ENCODE measurements at places on chromosomes 1 and 21.
A peak's percentile ranks its signal among the peaks of the same experiment; 100 is the strongest.

- DNase-seq = no peak
These were observed 143.7 kb downstream of the PLPP3 start for GRCh38 chr1:56435434-56436262.

GRCh38 chr21:29133796-29134195 is 3.4 kb downstream of the MAP3K7CL start:
- DNase-seq = no peak

GRCh38 chr21:41029571-41029970 is 138.4 kb upstream of the BACE2 start:
- DNase-seq = no peak

- no peak for DNase-seq
These were observed 646.9 kb downstream of the USP25 start for GRCh38 chr21:16376673-16377072.

- no peak for DNase-seq
These were observed 62.1 kb downstream of the KDM1A start for GRCh38 chr1:23081376-23081775.

DNA sequence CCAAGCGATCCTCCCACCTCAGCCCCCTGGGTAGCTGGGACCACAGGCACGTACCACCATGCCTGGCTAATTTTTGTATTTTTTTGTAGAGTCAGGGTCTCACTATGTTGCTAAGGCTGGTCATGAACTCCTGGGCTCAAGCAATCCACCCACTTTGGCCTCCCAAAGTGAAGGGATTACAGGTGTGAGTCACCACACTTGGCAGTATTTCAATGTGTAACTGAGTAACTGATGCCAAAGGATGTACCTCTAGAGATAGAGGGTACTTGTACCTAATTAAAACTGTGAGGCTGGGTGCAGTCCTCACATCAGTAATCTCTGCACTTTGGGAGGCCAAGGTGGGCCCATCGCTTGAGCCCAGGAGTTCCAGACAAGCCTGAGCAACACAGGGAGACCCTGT is 258.7 kb upstream of the DMRTA2 start:
- DNase-seq = no peak

GRCh38 chr1:40708750-40709099 is 17.2 kb downstream of the NFYC start:
- no peak for DNase-seq

DNA sequence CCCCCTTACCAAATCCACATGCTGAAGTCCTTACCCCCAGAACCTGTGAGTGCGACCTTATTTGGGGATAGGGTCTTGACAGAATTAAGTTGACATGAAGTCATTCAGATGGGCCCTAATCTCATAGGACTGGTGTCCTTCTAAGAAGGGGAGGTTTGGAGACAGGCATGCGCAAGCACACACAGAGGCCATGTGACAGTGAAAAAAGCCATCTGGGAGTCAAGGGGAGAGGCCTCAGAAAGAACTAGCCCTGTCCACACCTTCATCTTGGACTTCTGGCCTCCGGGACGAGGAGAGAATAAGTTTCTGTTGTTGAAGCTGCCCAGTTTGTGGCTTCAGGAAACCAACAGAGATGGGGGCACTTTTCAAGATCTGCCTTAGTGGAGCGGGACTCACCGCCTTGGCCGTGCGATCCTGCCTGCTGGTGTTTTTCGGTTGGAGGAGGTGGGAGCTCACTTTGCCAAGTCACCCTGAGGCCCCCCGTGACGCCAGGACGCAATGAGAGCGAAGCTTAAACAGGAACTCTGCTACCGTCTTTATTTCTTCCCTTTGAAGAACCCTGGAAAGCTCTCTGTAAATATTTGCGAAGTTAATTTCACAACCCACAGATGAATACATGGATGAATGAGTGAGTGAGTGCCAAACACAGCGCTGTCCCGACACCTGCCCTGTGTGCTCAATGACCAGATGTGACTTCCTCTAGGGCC is 42.5 kb upstream of the C1orf174 start:
- DNase-seq = no peak

GRCh38 chr1:91732291-91733107 is 153.5 kb downstream of the TGFBR3 start:
- no peak for DNase-seq

GRCh38 chr21:35281956-35282355 is 232.9 kb upstream of the RUNX1 start:
- DNase-seq = no peak

DNA sequence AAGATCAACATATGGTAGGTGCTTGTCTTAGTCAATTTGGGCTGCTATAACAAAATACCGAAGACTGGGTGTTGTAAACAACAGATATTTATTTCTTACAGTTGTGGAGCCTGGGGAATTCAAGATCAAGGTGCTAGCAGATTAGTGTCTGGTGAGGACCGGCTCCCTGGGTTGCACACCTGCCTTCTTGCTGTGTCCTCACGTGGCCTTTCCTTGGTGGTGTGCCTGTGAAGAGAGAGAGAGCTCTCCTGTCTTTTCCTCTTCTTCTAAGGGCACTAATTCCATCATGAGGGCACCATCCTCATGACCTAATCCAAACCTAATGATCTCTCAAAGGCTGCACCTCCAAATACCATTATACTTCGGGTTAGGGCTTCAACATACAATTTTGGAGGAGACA is 45.8 kb upstream of the ATF3 start:
- no peak for DNase-seq

DNA sequence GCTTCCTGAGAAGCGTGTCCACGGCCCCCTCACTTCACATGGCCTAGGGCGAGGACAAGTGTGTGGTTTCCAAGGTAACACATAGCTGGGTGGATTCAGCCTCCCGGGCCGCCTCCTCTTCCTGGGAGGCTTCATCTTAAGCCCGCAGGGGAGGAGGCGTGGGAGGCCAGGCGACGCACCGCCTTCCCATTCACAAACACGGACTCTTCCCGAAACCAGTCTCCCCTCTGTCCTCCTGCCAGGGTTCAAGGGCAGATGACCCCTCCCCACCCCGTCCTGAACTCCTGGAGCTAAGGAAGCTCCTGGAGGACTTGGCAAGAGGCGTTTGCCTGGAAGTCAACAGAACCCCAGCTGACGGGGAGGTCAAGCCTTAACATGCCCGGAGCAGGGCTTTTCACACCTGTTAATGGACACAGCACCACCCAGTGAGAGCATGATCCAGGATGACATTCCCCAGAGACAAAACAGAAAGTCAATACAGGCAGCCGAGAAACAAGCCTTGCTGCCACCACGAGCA is 56.7 kb downstream of the KCNN3 start:
- DNase-seq = no peak

DNA sequence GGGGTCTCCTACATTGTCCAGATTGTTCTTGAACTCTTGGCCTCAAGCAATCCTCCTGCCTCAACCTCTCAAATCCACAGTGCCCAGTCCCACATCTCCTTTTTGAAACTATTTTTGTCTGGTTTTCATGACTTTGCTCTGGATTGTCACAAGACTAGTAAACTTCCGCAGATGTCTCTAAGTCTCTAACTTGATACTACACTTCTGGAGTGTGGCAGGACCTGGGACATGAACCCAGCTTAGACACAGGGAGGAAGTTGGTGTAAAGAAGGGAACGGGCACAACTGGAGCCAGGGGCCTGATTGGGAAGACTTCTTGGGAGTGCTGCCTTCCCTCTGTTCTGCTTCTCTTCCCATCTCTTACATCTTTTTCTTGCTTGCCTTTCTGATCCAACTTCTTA is 16.2 kb upstream of the DISC1 start:
- no peak for DNase-seq

GRCh38 chr1:19648689-19649088 is 4.6 kb downstream of the NBL1 start:
- no peak for DNase-seq

DNA sequence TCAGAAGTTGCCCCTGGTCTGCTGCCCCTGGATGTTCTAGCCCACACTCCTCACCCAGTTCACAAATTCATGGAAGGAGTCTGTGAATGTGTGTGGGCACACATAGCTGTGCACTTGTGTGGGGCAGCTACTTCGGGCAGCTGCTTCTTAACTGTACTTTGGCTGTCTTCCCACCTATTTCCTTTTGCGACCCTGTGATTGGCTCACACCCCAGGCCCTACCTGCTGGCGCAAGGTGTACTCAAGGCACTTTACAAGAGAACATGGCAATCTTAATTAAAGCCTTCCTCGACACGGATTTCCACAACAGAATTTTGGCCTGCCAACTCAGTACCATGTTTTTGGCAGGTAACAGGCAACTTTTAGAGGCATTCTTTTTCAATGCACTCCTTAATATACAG is 86.5 kb upstream of the CTTNBP2NL start:
- DNase-seq = no peak

DNA sequence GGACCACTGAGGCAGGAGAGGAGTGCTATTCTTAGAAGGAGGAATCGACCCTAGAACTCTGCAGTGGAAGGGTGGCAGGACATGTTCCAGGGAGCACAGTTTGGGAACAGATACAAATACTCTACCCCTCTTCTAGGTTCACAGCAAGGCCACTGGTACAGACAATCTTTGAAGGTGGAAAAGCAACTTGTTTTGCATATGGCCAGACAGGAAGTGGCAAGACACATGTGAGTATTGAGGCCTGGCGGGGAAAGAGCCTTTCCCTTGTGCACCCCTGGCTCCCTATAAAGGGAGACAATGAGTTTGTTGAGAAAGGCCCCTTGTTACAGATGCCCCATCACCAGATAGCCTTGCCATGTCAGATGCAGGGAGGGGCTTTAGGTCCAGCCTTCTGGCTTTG is 17.8 kb downstream of the KIF2C start:
- DNase-seq = no peak

GRCh38 chr21:39387461-39388037 is 38.7 kb upstream of the HMGN1 start:
- peak; percentile 84 for DNase-seq

DNA sequence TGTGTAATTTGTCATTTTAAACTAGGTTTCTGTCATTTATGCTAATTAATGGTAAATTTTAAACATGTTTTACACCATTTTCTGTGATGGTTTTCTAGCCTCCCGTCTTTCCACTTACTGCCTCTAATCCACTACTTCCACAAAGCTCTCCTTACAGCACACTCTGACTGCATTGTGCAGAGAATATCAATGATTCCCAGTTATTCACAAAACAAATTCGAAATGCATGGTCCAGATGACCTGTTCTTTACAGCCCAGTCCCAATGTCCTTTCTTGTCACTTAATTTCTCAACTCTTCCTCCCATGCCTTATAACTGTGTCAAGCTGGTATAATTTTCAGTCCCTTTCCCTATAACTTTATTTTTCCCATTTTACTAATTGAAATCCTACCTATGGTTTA is 770.5 kb downstream of the USP25 start:
- DNase-seq = no peak

GRCh38 chr1:157429601-157430240 is 122.6 kb downstream of the FCRL5 start:
- no peak for DNase-seq

DNA sequence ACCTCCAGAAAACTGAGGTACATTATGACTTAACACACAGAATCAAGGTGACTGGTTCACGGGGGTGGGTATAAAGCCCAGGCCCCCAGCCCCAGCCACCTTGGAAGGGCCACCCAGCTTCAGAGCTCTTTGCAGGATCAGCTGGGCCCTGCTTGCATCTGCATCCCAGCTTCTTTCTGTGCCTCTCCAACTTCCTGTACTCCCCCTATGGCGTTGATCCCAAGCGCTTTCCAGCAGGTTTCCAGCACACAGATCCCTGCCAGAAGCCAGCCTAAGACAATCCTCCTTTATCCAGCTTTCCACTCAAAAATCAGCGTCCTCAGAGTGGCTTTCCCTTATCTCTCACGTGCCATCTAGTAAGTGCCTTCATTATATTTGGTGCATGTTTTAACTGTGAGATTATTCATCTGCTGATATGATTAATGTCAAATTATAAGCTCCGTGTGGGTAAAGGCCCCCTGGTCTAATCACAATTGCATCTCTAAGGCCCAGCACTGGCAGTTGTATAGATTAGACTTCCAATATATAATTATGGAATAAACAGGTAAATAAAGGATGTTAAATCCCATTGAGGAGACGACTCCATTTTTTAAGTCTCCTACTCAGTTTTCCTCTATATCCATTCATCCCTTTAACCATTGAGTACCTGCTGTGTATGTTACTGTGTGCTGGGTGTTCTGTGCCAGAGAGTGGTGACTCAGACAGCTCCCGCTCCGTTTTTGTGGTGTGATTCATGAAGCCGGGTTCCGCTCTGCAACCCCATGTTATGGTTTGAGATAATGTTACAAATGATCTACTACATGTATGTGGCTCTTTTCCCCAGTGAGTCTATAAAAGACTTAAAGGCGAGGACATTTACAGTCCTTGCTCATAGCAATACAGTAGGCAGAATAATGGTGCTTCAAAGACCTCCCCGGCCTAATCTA is 387.6 kb downstream of the PCP4 start:
- no peak for DNase-seq

- DNase-seq = no peak
These were observed 102.8 kb upstream of the PROX1 start for GRCh38 chr1:213884942-213885341.

GRCh38 chr21:26553898-26554297 is 19.2 kb downstream of the CYYR1 start:
- DNase-seq = no peak

GRCh38 chr1:22120469-22120790 is 22.5 kb downstream of the WNT4 start:
- DNase-seq = no peak

DNA sequence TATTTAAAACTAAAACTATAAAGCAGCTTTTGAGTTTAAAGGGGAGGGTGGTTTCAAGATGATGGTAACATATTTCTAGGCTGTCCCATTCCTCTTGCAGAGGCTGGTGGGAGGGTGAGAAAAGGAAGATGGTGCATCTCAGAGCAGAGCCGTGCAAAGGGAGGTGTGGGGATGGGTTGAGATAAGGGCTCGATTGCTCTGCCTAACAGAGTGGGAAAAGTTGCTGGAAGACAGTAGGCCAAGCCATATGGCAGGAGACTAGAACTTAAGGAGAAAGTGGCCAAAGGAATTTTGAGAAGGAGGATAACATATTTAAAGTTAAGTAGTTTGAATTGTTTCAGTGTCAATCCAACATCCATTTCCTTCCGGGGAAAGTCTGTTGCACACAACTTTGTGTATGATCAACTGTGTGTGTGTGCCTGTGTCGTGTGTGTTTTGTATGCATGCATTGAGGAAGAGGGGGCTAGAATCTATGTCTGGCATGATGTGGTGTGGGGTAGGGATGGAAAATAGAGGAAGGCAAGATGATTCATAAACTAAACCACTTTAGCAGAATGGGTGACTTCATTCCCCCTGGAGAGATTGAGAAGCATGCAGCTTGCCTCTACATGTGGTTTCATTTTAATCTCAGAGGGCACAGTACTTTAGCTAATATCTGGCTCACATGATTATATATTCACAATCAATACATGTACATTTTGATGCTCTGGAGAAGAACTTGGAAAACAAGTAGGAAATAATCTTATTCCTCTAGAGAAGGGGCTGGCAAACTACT is 145.0 kb upstream of the DNAH14 start:
- DNase-seq = no peak

DNA sequence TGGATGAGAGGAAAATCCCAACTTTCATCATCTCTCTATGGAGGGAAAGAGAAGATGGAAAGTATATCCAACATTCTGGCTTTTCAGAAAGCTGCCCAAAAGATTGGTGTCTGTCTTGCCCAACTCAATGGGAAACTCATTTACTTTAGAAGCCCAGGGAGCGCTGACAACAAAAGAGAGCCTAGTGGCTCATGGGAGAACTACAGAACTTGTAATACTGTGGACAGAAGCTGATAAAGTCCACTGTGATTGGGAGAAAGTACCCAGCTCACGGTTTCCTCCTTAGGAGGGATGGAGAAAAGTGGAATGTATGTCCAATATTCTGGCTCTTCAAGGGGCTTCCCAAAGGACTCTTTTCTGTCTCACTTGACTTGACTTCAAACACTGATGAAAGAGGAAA is 66.0 kb downstream of the RGS21 start:
- no peak for DNase-seq

Data from stimulated activated CD4-positive, alpha-beta T cell treated with anti-CD3 and anti-CD28 coated beads, Interleukin-1b, Interleukin-23, amount 100 ng/mL, for 1 hour (primary cell).